ENCODE measurements at places on chromosomes 7 and 10.

GRCh38 chr7:66050990-66051448 lies 24.6 kb upstream of the ASL start:
- no peak for DNase-seq

- DNase-seq: no peak
These were observed 153.0 kb downstream of the WNT2 start for GRCh38 chr7:117169907-117170306.

DNA sequence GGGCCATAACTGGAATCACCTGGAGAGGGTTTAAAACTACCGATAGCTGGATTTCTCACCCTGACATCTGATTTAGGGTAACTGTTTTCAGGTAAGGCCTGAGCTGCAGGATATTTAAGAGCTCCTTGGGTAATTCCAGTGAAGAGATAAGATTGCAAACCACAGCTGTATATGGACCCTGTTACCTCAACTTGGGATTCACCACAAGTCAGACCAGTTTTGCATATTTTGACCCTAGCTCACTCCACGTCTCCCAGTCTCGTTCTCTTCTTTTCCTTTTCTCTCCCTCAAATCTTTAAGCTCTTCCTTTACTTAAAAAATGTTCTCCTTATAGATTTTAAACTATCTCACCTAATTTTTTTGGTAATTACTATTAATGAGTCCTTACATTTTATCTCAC lies 264.4 kb downstream of the THSD7A start:
- no peak for DNase-seq

- DNase-seq: no peak
These were observed 265.9 kb upstream of the YAE1 start for GRCh38 chr7:39300276-39300675.

DNA sequence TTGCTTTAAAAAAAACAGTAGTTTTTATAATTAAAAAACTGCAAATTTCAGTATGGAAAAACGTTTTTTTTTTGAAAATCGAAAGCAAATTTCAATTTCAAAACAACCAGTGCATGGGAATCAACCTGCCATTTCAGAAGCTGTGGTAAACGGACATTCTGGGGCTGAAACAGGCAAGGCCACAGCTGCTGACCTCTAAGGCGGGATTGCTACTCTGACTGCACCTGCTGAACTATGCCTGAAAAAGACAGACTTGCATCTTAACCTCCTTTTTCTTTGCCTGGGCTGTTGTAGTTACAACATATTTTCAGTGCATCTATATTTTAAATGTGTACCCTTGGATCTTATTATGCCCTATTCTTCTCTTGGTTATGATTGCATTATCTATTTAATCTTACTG lies 303.0 kb upstream of the SP8 start:
- DNase-seq: no peak

- no peak for DNase-seq
These were observed 123.1 kb downstream of the CNOT4 start for GRCh38 chr7:135386776-135387175.

GRCh38 chr7:36287371-36288241 lies 102.1 kb upstream of the ANLN start:
- no peak for DNase-seq

DNA sequence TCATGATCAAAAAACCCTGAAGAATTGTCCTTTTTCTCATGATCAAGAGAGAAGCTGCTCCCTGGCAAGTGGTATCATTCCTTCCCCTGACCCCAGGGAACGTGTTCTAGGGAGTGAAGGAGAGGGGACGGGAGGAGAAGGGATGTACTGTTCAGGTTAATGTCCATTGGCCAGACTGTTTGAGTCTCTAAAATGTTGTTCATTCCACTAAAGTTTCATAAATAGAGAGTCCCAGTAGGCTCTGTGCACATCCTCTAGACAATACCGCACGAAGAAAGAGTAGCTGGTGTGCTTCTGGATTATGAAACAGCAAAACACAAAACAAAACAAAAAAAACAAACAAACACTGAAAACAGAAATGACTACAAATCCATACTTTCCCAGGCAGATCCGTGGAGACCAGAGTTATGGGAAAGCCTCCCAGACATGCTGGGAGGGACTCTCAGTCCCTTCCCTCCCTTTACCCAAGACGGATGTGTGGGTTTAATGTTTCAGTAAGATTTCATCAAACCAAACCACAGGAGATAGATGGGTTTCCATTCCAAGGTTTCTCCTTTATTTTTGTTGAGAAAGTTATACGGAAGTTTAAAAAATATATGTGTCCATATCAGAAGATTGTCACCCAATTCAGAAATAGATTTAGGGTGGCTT lies 66.5 kb upstream of the TNS3 start:
- DNase-seq: no peak

GRCh38 chr10:68348265-68348741 lies 15.6 kb upstream of the PBLD start:
- no peak for DNase-seq

GRCh38 chr10:122859527-122859926 lies 13.9 kb upstream of the CUZD1 start:
- DNase-seq: no peak

DNA sequence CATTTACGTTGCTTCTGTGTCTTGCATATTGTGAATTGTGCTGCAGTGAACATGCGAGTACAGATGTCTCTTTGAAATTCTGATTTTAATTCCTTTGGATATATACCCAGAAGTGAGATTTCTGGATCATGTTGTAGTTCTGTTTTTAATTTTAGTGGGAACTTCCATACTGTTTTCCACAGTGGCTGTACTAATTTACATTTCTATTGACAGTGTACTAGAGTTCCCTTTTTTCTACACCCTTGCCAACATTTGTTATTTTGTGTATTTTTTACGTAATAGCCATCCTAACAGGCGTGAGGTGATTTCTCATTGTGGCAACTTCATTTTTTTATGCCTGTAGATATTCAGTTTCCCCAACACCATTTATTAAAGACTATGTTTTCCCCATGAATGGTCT lies 144.7 kb upstream of the INHBA start:
- DNase-seq: no peak

GRCh38 chr7:27364344-27364758 lies 121.7 kb downstream of the EVX1 start:
- no peak for DNase-seq

DNA sequence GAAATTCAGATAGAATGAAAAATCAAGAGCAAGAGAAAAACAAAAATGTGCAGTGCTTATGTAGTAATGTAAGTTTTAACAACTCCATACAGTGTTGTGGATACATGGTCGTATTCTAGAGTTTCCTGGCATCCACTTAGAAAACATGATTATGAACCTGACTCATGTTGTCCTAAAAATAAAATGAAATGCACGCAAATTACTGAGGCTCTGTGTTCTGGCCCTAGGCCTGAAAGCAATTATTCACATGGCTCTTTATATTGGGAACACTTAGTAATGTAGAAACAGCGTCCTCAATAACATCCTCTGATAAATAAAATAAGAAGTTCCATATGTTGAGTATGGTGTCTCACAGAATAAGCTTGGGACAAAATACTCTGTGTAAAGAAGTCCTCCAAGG lies 200.2 kb upstream of the SEMA3E start:
- DNase-seq: no peak

GRCh38 chr10:62506371-62506770 lies 132.2 kb downstream of the ZNF365 start:
- no peak for DNase-seq

GRCh38 chr10:118793545-118793944 lies 38.8 kb upstream of the CACUL1 start:
- DNase-seq: no peak

- no peak for DNase-seq
These were observed 13.6 kb downstream of the DGKB start for GRCh38 chr7:14888962-14889361.

DNA sequence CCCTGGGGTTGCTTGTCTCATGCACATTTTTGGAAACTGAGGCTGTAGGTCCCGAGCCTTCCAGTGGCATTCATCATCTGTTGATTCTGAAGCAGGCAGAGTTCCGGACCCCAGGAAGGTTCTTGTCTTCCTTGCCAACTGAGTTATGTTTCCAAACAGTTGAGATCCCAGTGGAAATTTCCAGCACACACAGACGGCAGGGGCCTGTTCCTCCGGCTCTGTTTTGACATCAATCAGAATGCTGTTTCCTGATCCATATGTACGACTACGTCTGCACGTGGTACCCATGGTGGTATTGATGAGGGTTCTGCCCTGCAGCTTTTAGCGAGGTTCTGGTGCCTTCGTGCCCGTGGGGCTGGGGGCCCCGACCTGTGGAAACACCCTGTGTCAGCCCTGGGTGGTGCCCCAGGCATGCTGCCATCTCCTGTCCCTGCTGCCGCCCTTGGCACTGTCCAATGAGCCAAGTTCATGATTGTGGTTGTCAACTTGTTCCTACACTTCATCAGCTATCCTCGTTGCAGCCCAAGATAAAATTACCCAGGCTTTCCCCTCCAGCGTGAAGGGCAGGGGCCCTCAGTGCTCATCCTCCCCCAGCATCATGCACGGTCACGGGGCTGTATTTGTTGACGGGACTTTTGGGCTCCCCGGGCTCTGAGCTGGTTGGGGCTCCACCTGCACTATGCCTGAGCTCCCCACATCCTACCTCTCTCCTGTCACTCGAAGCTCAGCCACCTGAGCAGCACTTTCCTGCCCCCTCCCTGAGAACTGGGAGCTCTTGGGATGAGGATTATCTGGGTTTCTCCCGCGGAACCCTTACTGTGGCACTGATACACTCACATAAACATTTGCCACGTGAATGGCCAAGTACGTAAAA lies 7.8 kb upstream of the DPYSL4 start:
- no peak for DNase-seq

DNA sequence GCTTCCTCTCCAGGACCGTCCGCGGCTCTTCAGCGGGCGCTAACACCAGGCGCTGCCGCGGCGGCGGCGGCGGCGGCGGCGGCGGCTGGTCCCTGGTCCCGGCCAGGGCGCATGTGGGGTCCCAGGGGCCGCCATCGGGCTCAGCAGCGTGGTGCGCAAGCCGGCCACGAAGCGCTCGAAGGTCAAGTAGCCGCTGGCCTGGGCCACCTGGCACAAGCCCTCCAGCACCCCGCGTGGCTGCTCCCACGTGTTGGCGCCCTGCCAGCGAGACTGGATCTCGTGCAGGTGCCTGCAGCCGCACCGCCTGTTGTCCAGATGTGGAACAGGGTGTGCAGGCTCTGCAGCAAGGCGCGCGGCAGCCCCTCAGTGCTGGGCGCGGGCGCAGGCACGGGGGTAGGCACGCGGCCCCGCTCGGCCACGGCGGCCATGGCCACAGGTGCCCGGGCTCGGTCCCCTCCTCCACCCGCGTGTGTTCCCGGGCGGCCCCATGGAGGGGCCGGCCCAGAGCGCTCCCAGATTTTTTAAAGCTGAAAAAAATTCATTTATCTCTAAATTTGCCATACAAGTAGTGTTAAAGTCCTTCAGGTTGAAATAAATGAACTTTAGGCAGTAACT lies 884.2 kb upstream of the ZNF722 start:
- DNase-seq: no peak

DNA sequence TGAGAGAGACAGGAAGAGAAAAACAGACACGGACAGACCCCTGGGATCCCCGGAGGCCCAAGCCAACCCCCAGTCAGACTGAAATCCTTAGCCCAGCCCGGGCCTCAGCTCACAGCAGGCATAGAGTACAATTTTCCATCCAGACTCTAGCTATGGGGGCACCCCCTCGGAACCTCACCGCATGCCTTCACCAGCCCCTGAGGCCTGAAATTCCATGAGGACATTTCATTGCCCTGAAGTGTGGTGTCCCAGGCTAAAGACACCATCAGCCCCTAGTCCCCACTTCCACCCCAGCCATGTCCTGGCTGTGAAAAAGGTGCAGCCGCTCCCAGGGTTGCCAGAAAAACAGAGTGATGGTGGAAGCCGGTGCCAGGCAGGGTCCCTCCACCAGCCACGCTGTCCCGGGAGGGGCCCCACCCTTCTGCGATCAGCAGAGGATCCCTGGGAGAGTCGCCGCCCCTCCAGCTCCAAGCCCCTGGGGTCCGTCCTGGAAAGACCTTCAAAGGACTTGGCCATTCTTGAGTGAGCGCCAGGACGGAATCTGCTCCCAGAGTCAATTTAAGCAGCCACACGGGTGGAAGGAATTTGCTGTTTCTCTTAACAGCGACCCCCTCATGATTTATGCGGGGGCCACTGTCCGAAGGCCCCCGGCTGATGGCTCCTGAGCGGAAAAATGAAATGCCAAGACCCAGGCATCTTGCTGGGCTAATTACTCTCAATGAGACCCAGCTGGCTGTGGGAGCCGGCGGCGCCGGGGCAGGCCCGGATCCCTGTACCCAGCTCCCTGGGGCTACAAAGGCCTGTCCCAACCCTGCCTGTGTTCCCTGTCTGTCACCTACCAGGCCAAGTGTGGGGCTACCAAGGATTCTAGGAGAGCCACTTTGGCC lies 23.2 kb downstream of the MYL10 start:
- DNase-seq: no peak

DNA sequence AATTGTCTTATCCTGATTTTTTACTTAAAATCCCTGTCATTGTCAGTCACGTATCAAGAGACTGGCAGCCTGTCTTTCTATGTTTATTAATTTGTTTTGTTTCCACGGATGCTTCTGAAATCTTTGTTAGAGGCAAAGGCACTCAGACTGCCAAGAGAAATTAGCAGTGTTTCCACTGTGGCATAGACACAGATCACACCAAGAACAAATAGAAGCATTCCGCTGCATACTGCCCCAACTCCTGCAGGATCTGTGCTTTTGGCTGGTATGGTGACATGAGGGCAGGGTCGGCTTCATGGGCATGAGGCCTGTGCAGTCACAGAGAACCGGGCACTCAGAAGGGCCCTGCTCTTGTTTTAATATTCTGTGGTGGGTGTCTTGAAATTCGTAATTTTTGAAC lies 18.4 kb downstream of the CLDN12 start:
- DNase-seq: no peak

- DNase-seq: no peak
These were observed 27.3 kb downstream of the SEC23IP start for GRCh38 chr10:119919826-119920225.

GRCh38 chr10:72220637-72221036 lies 4.6 kb upstream of the ASCC1 start:
- DNase-seq: no peak

DNA sequence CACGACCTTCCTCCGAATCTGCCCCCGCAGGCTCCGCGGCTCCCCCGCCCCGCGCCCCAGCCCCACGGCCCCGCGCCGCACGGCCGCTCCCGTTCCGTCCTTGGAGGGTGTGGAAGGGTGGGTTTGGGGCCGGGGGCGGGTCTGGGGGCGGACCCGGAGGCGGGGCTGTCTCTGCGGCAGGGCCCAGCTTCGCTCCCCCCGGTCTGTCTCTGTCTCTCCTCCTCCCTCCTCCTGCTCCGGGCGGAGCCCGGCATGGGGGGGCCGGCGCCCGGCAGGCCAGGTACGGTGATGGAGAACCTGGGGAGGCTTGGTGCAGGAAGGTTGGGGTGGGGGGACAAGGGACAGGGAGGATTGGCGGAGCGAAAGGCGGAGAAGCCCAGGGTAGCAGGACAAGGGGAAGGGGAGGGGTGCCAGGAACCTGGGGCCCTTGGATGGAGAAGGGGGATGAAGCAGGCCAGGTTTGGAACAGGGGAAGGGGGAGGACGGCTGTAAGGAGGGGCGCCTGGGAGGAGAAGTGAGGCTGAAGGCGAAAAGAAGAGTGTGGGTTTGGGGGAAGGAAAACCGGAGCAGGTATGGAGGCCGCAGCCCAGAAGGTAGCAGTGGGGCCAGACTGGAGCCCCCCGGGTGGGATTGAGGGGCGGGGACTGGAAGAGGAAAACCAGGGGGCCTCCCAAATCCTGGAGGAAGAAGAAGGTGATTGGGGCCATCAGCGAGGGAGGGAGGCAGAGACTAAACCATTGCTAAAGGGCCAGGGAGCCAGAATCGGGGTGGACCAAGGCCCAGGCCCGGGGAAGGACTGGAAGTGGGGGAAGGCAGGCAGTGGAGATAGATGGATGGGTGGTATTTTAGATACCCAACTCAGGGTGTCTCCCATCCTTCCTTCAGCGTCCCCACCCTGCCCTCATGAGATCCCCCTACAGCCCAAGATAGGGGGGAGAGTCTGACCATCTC lies at the start of gene NYAP1:
NYAP1 (plus strand) TSS at position 206 of the 951 bp plus-strand sequence. CDS start 1,385 bp downstream, outside the sequence.
- peak; percentile 73 for DNase-seq

GRCh38 chr7:21867226-21867625 lies 78.5 kb downstream of the CDCA7L start:
- DNase-seq: no peak

Data from mesothelial cell of epicardium (in vitro differentiated cells).